Activated CD4-positive, alpha-beta T cell treated with anti-CD3 and anti-CD28 coated beads for 36 hours (primary cell): ENCODE measurements at places on chromosomes 7 and 10.

DNA sequence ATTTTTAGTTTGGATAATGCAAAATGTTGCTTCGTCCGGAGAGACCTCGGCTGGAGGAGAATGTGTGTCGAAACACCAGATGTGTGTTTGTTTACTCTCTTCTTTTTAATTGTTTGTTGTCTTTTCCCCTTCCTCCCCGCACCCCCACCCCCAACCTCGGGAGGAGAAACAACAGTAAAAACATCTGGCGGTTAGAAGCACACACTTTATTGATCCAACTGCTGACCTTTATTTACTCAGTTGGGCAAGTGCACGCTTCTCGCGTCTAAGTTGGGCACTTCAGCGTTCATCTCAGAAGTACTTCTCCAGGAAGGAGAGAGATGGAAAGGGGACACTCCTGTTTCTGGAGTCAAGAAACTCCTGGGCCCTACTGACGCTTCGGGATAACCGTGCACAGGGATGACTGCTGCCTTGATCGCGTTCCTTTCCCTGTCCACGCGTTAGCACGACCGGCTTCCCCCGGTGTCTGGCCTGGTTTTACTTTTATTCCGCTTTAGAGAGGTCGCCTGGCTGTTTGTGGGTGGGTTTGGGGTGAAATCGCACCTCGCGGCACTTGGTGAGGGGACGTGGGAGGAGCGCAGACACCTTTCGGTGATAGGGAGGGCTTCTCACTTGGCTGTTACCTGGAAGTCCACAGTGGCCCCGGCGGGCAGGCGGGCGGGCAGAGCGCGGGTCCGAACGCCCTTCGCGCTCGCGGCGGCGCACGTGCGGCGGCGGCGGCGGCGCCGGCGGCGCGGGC lies 168.3 kb upstream of the PPP1R3A start:
- no peak for DNase-seq

DNA sequence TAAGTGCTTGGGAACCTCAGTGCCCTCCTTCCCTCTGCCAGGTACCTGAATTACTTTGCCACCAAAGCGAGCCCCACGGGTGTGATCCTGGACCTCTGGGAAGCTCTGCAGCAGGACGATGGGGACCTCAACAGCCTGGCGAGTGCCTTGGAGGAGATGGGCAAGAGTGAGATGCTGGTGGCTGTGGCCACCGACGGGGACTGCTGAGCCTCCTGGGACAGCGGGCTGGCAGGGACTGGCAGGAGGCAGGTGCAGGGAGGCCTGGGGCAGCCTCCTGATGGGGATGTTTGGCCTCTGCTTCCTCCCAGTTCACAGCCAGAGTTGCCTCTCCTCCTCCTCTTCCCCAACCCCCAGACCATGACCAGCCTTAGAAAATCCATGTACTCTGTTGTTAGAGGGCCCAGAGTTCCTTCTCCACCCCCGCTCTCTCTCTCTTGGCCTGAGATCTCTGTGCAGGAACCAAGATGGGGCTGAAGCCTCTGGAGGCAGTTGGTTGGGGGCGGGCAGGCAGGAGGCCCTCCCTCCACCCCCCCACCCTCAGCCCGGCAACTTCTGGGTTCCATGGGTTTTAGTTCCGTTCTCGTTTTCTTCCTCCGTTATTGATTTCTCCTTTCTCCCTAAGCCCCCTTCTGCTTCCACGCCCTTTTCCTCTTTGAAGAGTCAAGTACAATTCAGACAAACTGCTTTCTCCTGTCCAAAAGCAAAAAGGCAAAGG lies 19.8 kb upstream of the SLC29A3 start:
- DNase-seq: no peak

DNA sequence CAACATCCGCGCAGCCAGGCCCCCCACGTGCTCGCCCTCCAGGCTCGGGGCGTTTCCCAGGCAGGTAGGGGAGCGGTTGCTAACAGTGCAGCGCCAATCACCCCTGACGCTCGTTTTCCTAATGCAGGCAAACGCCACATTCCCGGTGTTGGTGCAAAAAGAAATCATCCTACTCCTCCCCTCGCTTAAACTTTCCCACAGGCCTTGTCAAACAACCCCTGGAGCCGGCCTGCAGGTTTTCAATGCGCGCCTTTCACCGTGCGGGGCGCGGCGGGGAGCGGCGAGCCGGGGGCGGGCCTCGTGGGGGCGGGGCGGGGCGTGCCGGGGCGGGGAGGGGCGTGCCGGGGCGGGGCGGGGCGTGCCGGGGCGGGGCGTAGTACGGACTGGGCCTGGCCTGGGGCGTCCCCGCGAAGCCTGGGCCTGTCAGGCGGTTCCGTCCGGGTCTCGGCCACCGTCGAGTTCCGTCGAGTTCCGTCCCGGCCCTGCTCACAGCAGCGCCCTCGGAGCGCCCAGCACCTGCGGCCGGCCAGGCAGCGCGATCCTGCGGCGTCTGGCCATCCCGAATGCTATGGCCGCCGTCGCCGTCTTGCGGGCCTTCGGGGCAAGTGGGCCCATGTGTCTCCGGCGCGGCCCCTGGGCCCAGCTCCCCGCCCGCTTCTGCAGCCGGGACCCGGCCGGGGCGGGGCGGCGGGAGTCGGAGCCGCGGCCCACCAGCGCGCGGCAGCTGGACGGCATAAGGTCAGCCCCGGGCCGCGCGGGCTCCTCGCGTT lies at the start of gene ECHDC3:
Gene ECHDC3, plus strand, starts transcription at position 374 of the 770 bp plus-strand sequence. Its CDS starts 195 bp downstream, at position 569.
- peak; percentile 72 for DNase-seq

- DNase-seq: no peak
Measured at GRCh38 chr10:20313665-20314064, 497.4 kb downstream of the PLXDC2 start.
